ENCODE measurements at places on chromosomes 7 and 10.

DNA sequence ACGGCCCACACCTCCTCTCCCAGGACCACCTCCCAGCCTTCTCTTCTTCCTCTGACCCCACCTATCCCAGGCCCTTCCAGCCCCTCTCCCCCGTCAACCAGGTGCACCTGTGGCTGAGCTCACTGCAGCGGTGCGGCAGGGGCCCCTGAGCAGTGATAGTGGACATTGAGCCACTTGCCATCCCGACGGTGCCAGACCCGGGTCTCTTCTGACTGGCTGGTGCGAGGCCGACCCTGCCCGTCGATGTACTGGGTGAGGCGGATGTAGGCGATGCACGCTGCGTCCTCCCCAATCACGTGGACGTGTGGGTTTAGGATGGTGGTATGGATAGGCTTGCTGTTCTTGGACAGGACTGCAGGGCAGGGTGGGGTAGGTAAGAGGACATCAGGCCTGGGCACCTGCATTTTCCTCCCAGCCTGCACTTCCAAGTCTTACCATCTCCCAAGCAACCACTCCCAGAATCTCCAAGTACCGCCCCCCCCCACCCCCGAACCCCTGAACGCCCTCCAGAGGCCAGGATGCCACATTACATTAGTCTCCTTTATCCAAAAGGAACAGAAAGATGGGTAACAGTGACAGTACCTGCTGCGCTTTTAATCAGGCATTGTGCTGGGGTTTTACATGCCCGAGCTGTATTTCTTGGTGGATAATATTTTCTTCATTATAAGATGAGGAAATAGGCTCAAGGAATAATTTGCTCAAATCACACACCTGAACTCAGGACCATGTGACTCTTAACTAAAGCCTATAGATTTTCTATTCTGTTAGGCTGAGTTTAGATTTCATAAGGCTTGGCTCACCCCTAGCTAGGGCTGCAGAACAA lies 3.7 kb upstream of the NDST2 start:
- no peak for DNase-seq

- DNase-seq: no peak
Observed at GRCh38 chr7:116041615-116042014, 11.1 kb upstream of the TFEC start.

GRCh38 chr7:151704960-151705635 lies 171.8 kb downstream of the PRKAG2 start:
- DNase-seq: no peak

DNA sequence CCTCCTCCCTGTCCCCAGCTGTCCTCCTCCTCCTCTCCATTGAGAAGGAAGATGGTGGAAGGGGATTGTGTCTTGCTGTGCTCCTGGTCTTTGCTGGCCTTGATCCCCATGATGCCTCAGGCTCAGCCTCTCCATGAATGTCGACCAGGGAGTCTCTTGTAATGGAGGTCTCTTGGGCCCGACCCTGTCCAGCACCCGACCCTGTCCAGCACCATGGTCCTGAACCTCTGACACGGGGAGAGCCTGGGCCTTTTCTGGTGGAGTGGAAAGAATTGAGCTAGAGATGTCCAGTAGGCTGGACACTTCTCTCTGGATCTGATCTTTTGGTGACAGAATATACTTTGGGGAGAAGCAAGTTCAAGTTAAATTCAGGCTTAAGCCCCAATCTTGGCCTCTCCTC lies 42.3 kb upstream of the HMX3 start:
- no peak for DNase-seq

GRCh38 chr7:108294595-108294994 lies 161.6 kb downstream of the NRCAM start:
- DNase-seq: no peak

DNA sequence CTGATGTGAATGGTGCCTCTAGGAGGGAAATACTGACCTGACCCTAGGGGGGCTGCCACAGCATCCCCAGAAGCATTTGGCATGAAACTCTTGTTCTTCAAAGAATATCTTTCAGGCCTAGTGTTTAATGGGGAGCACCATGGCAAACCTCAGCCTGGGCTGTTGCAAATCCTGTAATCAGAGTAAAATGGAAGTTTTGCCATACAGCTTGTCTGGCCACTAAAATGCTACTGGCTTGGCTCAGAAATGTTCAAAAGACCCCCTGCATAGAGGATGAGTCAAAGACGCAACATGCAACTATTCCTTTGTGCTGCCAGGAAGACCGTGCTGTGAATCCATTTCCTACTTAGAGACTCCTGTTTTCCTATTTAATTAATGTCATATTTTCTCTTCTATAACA lies 26.7 kb downstream of the HECW1 start:
- no peak for DNase-seq

DNA sequence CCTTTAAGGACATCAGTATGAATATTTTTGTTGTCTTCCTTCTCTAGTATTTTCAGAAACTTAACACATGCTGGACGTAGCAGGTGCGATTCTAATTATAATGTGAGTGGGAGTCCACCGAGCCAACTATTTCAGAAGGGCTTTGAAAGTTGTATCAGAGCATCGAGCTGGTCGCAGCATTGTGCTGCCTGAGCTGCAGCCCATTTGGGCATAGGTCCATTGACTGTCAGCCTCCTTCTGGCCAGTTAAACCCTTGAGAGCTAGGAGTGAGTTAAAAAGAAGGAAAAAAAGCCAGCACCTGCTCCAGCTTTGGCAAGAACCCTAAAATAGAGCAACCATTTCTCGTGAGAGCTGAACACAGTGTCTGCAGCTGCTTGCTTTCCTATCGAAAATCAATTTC lies 47.8 kb downstream of the SLC35G1 start:
- DNase-seq: no peak

- no peak for DNase-seq
Observed at GRCh38 chr10:47405857-47406547, 21.9 kb upstream of the ZNF488 start.

DNA sequence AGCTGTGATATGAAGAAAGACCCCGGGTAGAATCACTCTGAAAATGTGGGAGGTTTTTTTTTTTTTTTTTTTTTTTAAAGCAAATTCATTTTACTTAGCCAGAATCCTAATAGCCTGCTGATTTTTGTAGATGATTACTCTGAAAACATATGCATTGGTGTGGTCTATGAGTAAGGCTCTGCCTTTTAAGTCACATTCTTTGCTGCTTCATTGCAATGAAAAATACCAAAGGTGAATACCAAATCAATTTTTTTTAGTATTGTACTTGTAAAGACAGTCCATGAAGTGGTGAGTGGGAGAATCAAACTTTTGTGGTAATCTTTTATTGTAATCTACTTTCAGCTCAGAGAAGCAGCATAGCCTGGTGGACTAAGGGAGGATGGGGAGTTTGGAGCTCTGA lies 130.3 kb downstream of the SDK1 start:
- DNase-seq: no peak

DNA sequence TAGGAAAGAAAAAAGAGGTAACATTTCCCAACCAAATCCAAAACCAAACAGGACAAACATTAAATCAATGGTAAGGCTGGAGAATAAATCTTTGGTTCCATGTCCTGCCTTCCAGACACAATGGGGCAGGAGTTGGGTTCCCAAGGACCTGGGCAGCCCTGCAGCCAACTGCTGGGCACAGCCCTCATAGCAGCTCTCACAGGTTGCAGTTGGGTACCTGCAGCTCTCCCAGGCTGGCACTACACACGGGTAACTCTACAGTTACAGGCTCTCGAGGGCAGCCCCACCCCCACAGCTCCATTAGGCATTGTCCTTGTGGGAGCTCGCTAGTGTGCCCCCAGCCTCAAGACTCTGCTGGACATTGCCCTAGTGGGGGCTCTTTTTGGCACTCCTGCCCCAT lies 7.5 kb downstream of the GRB10 start:
- DNase-seq: no peak

Data from CD4-positive, alpha-beta T cell treated with Interferon alpha-2 for 1 hour (primary cell).